B cell (primary cell): ENCODE measurements at places on chromosomes 5 and 9.
A peak's percentile ranks its signal among the peaks of the same experiment; 100 is the strongest.

- no peak for DNase-seq
Measured at GRCh38 chr9:129182625-129183494, 4.8 kb upstream of the IER5L start.

DNA sequence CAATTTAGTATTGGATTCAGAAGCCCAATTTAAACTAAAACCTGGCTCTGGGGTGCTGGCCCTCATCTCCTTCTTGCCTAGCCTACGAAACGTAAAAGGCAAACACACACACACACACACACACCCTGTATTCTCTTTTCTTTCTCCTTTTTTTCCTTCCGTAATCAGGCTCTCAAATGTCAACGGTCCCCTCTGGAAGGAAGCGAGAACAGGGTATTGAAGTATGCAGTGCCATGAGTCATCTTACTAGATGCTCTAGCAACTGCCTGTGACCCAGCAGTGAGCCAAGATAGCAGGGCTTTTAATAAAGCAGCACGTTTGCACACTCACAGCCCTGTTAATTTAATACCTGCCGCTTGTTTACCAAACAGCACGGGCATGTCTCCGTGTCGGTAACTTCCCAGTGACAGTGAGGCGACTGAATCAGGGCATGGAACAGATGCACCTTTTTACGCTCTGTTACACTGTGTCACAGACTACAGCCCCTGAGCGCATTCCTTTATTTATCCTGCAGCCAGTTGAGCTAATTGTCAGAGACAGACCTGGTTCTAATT, 243.8 kb downstream of the BNC2 start:
- DNase-seq: no peak

GRCh38 chr5:34656001-34656699, at the start of gene RAI14:
Gene RAI14 (plus strand): TSS chr5:34656328. CDS start chr5:34686920, 30,592 bp downstream.
- DNase-seq: peak; percentile 36

DNA sequence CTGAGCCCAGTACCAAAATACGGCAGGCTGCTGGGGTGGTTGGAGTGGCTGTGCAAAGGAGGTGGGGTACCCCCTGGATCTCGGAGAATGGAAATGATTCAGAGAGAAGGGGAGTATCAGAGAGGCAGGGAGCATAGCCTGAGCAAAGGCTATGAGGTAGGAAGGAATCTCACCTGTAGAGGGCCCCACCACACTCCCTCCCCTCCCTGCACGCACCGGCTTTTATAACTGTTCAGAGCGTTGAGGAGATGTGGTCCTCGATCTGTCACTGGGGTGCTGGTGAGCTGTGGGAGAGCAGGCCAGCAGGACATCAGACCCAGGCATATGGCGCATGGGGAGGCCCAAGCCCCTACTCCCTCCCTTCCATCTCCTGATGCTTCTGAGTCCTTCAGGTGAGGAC, 13.2 kb downstream of the PHF19 start:
- DNase-seq: no peak

DNA sequence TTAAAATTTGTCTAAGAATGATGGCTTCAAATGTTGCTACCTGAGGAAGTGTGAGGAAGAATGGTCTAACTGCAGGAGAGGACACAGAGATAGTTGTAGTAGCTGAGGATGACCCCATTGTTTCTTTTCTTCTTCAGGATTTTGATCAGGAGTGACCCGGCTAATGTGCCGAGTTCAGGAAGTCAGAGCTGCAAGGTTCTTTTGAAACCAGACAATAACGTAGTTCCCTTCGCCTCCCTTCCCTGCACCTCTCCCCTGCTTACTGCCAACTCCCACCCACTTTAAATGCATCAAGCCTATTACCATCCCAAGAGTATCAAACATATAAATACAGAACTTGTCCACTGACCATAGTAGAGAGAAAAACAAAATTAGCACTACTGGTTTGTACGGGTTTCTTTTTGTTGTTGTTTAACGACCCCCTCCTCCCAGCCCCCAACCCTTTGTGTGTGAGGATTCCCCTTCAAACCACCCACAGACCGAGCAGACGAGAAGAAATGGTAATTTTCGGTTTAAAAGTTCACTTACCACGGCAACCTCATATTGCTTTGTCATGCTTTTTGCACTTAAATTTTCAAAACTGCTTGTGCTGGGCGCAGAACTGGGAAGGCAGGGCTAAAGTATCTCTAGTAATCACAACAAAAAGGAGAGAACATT, 23.5 kb upstream of the ELAVL2 start:
- no peak for DNase-seq

DNA sequence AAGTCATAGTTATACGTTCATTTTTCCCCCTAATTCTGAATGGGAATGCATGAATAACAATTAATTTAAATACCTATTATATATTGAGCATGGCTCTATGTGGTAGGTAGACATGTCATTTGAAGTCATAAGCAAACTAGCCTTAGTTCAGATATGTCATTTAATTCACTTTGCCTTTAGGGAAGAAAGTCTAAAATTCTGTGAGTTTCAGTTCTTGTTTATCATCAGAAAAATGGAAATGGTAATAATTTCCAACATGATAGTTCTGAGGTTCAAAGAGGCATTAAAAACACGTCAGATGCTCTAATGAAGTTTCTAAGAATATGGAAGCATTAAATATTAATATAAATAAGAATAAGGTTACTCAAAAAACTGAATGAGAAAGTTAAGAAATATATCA, 13.1 kb upstream of the ANXA1 start:
- no peak for DNase-seq

GRCh38 chr5:81065492-81065891, 105.3 kb downstream of the RASGRF2 start:
- DNase-seq: no peak
